ENCODE measurements at places on chromosomes 12 and 14. TPM values are rescaled to one million over a fixed set of nuclear protein-coding genes. Genes with fewer than 3 reads are reported as not detected.

DNA sequence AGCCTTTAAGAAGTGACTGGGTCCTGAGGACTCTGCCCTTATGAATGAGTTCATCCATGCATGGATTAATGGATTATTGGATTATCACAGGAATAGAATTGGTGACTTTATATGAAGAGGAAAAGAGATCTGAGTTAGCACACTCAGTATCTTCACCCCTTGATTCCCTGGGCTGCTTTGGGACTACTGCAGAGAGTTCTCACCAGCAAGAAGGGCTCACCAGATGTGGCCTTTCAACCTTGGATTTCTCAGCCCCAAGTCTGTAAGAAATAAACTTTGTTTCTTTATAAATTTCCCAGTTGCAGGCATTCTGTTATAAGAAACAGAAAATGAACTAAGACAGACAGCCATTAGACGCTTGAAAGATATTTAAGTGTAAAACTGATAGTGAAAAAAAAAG lies 509.2 kb downstream of the FLRT2 start:
- no peak for DNase-seq

GRCh38 chr12:69688471-69689427 lies 10.4 kb downstream of the BEST3 start:
- DNase-seq, result no peak

DNA sequence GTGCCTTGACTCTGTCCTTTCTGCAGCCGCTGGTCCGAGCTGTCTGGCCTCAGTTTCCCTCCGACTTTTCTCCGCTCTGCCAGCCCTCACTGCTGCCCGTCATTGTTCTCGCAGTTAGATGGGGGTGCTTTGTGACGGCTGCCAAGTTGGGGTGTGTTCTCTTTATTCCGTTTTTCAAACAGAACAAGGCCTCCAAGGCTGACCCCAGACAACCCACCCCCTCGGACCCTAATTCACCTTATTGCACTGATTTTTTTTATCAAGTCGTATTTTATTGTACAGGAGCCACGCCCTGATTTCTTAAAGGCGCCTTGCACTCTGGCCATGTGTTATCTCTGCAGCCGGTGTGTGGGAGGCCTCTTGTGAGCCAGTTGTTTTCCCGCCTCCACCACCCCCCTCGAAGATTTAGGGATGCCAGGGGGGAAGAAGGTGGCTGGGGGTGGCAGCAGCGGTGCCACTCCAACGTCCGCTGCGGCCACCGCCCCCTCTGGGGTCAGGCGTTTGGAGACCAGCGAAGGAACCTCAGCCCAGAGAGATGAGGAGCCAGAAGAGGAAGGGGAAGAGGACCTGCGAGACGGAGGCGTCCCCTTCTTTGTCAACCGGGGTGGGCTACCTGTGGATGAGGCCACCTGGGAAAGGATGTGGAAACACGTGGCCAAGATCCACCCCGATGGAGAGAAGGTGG lies 1.3 kb downstream of the VASH1 start:
- DNase-seq, result no peak

GRCh38 chr14:91496790-91497189 lies 13.3 kb downstream of the PPP4R3A start:
- DNase-seq, result no peak

The AICDA gene
- 0.54 TPM for polyA plus RNA-seq
